Gastroesophageal sphincter (tissue), 4 donors: ENCODE measurements at places on chromosomes 7 and 10.

DNA sequence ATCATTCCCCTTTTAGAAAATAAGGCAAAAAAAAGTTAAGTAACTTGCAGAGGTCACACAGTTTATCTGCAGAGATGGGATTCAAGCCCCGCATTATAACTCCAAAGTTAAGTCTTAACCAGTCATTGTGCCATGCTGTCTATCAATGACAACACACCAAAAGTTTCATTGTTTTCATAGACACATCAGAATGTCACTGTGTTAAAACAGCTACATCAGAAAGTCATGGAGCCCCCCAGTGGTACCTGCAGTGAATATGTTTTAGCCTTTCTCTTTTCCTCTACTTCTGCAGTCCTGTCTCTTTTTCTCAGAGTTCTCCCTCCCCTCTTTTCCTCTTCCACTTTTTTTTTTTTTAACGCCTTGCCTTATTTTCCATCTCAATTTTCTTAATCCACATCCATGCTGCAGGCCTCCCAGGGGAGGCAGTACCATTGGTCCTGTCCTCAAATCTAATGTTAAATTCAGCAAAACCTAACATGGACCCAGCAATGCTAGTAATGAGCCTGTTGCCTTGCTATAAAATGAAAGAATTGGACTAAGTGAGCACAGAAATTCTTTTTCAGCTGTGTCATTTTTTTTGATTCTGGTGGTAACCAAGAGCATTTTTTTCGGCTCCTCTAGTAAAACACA lies 3.8 kb upstream of the NRCAM start:
- no peak for ATAC-seq

DNA sequence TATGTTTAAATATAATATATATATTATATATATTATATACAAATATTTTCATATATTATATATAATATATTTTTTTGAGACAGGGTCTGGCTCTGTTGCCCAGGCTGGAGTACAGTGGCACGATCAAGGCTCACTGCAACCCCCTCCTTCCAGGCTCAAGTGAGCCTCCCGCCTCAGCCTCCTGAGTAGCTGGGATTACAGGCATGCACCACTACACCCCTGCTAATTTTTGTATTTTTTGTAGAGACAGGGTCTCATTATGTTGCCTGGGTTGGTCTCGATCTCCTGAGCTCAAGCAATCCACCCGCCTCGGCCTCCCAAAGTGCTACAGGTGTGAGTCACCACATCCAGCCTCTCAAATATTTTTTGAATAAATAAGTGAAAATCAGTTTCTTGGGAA lies 215.5 kb downstream of the GATA3 start:
- no peak for ATAC-seq

DNA sequence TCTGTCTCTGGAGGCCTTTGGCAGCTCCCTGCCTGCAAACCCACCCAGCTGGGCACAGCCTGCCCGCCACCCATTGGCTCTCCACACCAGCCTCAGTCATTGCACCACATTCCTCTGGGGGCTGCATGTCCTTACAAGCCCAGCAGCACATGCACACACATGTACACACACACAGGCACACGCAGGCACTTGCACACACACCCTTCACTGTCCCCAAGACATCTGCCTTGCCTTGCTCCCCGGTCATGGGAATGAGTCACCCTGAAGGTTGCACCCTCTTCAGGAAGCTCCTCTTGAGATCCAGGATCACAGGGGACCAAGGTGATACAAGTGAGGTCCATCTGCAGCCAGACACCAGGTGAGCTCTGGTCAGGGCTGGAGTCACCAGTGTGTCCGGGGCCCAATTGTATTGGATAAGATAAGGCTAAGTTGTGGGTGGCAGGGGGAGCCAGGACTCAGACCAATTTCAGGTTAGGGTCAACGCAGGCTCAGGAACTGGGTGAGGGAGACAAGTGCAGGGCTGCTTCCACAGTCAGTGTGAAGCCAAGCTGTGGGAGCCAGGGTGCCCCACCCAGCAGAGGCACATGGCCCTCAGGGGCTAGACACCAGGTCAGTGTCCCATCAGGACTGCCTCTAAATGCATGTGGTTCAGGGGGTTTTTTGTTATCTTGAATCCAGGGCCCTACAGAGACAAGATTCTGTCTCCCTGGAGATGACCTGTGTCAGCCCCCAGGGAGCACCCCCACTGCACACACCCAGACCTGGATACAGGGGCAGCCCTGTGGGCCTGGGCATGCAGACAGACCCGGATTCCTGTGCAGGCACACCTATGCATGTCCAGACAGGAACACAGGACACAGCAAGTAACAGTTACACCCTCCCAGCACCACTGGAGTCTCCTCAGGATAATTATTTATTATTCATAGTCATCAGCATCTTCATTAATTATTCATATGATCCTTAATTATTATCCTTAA lies 33.8 kb downstream of the KCNH2 start:
- ATAC-seq = no peak

GRCh38 chr10:78406648-78407008 lies 373.0 kb downstream of the RPS24 start:
- ATAC-seq = no peak

GRCh38 chr7:87003872-87004798 lies 55.3 kb downstream of the ELAPOR2 start:
- no peak for ATAC-seq
